ENCODE measurements at places on chromosomes 1 and 21.

DNA sequence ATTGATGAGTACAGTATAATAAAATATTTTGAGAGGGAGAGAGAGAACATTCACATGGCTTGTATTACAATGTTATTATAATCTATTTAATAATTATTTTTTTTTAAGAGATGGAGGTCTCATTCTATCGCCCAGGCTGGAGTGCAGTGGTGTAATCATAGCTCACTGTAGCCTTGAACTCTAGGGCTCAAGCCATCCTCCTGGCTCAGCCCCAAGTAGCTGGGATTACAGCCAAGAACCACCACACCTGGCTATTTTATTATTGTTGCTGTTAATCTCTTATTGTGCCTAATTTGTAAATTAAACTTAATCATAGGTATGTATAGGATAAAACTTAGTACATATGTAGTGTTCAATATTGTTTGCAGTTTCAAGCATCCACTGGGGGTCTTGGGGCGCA, 57.8 kb downstream of the HS2ST1 start:
- no peak for DNase-seq

DNA sequence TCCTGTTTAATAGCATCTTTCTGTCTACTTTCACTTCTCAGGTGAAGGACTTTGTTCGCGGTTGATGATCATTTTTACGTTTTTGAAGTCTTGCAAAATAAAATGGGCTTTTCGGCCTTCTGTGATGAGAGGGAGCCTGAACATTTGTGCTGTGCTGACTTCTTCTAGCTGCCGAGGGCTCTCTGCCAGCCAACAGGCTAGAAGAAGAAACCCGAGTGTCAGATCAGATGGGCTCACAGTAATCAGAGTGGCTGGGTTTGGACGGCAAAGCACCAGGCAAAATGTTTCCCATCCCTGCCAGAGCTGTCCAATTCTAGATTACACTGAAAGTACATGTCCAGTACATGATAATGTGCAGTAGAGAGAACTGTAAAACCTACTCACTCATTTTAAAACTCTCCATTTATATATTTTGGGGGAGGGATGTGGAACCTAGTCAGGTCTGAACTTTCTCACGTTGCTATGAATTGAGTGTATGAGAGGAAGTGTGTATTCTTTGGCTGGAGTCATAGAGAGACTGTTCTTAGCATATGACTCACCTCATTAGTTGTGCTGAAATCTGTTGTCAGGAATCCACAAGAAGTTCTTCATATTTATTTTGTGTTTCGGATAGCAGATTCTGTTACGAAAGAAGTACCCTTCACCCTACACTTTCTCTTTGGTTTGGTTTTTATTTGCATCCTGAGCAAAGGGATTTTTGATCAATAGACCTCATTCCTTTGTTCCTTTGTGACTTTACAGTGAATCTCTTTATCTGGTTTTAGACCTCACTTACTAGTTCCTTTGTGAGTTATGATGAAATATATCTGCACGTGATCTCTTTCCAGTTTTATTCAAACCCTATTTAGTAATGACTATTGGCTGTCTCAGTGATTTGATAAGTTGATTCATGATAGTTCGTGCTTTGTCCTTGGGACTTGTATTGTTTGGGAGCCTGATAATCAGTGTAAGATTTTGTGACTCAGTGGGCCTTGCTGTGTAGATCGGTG, 4.8 kb downstream of the ATP1A1 start:
- peak; percentile 56 for DNase-seq

DNA sequence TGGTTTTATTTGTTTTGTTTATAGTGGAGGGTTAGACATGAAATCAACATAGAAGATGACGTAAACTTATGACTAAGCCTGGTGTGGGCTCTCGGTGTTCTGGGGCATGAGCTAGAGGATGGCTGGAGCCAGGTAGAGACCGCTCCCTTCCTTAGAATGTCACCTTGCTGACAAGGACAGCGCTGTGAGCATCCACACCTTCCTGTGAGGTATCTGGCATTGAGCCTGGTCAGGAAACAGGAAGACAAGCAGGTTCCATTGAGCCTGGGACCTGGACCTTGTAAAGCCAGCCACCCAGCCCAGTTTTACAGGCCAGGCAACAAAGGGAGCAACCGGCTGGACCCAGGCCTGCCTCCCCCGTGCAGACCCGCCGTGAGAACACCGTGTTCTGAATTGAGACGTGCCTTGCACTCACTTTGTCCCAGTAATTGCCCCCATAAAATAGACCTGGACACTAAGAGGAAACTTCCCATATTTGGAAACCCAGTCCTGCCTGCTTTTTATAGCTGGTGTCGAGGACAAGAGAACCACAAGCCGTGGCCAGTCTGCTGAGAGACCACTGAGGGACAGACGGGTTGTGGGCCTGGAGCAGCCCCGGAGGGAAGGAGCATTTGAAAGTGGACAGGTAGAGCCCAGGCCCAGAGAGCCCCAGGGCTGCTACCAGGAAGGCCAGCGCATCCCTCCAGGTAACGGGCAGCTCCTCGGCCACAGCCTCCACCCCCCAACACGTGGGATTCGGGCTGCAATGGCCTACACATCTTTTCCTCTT, 78.0 kb downstream of the PDE9A start:
- DNase-seq: no peak

DNA sequence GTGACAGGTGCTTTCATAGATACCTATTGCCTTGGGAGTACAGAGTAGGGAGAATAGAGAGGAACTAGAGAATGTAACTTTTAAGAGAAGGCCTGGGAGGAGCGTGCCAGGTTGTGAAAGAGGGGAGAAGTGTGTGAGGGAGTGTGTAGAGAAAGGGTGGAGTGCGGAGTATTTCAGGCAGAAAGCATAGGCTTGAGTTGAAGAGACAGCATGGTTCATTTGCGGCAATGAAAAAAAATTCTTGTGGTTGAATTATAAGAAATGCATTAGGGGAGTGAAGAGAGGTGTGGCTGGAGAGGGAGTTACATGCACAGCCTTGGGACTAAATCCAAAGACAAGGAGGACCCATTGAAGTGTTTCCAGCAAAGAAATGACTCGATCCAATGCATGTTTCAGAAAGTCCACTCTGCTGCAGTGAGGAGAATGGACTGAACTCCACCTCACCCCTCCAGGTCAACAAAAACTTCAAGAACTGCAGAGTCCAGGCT, 81.7 kb upstream of the ADAM30 start:
- DNase-seq: no peak

DNA sequence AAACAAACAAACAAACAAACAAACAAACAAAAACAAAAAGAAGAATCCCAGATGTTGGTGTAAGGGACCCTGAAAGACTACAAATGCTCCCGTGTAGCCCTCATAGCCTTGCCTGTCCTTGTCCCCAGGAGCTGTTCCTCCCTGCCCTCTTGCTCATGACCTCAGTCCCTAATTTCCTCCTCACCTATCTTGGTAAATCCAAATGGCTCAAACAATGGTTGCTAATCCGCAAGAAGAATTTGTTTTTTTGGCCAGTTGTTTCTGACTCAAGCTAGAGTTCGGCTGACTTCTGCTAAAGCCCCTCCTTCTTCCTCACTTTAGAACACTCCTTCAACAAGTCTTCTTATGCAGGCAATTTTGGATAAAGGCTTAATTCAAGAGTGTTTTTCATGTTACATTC, 15.6 kb downstream of the LCA5L start:
- no peak for DNase-seq

DNA sequence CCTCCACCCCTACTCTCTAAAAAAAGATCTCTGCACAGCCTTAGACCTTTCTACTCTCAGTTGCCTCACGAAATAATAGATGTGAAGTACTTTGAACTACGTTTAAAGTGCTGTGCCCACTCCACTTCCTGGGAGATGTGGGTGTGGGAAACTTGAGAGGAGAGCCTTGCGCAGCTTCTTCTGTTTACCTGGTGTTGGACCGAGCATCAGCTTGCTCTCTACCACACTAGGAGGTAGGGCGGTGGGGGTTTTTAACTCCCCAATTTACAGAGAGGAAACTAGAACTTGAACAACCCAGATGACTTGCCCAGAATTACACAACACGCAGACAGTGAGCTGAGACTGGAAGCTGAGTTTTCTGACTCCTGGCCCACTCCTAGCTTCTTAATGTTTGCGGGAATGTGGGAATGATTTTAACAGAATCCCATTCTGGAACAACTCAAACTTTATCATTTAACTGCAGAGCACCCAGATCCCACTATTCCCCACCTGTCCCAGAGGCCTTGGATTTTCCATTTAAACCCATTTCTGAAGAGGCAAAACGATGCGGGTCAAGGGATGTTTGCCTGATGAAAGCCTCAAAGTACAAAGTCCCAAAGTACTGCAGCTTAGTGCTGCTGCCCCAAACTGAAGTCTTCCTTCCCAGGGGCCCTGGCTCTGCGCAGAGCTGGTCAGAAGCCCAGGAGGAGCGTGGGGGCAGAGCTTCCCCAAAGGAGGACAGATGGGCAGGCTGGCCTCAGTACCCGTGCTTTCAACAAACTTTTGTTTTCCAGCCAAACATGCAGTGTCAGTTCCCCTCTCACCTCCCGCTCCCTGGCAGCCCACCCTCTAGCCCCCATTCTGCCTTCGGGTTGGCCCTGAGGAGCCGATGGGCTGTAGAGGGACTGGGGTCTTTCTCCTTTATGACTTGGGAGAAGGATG, 19.0 kb downstream of the BTG2 start:
- no peak for DNase-seq

DNA sequence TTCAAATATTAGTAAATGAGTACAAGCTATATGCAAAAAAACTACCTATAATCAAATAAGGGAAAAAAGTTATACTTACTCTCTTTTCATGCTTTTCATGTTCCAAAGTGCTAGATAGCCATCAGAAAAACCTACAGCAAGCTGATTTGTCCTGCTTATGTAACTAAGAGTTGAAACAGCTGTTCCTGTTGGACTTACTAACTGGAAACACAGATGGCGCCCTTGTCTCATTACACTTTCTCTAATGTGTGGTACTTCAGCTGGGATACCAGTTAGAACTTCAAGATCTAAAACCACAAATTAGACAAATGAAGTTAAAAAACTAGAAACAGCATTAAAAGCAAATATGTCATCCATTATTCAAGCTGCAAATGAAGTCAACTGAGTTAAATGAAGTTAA, 24.3 kb downstream of the AHCTF1 start:
- DNase-seq: no peak

- no peak for DNase-seq
Observed at GRCh38 chr1:11463177-11463576, 15.8 kb upstream of the DISP3 start.

DNA sequence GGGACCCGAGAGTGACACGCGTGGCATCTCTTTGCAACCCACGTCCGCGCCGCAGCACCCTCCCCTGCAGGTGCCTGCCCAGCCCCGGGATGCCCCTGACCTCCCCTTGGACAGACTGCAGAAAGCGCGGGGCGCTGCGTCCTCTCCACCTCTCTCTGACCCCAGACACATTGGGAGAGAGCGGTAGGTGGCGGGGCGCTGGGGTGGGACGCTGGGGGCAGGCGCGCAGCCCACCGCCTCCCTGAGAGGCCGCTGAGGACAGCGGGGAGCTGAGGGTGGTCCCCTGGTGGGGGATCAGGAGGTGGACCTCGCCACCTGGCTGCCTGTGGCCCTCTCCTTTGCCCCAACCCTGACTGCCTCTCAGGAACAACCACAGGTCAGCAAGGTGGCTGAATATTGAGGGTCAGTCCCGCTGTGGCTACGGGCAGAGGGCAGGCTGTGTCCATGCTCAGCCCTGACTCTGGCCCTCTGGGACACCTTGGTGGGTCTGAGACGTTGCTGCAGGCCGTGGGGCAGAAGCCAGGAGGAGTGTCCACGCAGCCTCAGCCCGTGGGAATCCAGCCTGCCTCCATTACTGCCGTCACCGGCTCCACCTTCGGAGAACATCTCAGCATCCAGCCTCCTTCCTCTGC, 761 bp upstream of the UBE2J2 start:
- DNase-seq: no peak

- DNase-seq: no peak
Observed at GRCh38 chr1:164618202-164618564, 59.2 kb downstream of the PBX1 start.

DNA sequence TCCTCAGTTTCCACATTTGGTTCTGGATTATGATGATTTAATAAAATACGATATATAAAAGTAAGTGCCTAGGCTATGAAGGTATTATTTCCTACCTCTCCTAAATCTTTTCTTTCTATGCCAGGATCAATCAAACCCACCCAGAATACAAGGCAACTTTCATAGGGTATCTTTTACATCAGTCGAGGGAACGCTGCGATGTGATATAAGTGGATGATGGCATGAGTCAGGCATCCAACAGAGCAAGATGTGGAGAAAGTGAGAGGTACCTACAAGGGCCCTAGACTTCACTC, 781 bp downstream of the TTLL7 start:
- no peak for DNase-seq

DNA sequence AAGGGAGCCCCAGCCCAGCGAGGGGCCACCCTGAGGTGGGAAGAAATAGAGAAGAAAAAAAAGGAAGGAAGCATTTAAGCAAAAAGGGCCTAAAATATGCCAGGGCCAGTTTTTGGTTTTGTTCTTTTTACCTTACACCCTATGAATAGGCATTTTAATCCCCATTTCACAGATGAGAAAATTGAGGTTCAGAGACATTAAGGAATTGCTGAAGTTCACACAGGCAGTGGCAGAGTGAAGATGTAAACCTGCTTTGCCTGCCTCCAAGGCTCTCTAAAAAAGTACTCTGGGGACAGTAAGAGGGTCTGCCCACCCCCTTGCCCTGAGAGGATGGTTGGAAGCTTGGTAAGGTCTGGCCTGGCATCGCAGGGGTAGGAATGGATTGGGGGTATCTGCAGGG, 19.8 kb downstream of the RAP1GAP start:
- DNase-seq: no peak

- no peak for DNase-seq
Observed at GRCh38 chr1:203926025-203926540, 64.7 kb downstream of the SNRPE start.

DNA sequence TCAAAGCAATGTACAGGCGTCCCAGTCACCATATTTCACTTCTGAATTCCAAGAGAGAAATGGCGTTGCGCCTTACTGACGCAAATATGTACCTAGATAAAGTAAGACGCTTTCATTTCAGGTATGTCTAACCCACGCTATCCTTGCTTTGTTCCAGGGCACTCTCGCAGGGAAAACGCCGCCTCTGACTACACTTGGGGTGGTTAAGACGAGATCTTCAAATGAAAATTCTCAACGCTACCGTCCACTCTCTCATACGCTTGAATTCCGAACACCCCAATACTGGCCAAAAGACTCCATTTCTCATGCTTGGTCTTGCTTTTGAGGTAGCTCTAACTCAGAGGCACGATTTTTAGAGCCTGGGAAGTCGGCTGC, 736 bp upstream of the ZMPSTE24 start:
- no peak for DNase-seq

- peak; percentile 98 for DNase-seq
Observed at GRCh38 chr1:6784560-6785317, 515 bp upstream of the CAMTA1 start.

- DNase-seq: no peak
Observed at GRCh38 chr1:148166558-148167492, 14.7 kb upstream of the NBPF11 start.

- peak; percentile 58 for DNase-seq
Observed at GRCh38 chr1:181423301-181423918, 59.9 kb upstream of the CACNA1E start.

All from urothelium cell line (cell line).